Stimulated activated naive CD4-positive, alpha-beta T cell (primary cell): ENCODE measurements at places on chromosomes 4 and X.

GRCh38 chrX:49177873-49178480 lies 6.3 kb downstream of the PLP2 start:
- no peak for DNase-seq

DNA sequence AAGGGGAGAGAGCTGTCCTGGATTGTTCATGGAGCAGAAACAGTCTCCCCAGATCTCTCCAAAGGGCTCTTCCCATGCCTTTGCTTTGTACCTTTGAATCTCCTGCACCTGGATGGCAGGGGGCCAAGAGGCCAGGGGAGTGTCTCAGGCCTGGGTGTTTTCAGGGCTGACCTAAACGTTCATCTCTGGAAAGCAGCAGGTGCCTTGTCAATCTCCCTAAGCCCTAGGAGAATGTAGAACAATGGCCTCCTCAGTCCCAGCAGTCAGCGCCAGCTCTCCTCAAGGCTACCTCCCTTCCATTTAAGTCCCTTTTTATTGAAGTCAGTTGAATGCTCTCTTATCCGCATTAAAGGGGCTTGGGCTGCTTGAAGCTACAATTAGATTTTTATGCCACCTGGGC lies 31.2 kb upstream of the NSUN7 start:
- DNase-seq: no peak

DNA sequence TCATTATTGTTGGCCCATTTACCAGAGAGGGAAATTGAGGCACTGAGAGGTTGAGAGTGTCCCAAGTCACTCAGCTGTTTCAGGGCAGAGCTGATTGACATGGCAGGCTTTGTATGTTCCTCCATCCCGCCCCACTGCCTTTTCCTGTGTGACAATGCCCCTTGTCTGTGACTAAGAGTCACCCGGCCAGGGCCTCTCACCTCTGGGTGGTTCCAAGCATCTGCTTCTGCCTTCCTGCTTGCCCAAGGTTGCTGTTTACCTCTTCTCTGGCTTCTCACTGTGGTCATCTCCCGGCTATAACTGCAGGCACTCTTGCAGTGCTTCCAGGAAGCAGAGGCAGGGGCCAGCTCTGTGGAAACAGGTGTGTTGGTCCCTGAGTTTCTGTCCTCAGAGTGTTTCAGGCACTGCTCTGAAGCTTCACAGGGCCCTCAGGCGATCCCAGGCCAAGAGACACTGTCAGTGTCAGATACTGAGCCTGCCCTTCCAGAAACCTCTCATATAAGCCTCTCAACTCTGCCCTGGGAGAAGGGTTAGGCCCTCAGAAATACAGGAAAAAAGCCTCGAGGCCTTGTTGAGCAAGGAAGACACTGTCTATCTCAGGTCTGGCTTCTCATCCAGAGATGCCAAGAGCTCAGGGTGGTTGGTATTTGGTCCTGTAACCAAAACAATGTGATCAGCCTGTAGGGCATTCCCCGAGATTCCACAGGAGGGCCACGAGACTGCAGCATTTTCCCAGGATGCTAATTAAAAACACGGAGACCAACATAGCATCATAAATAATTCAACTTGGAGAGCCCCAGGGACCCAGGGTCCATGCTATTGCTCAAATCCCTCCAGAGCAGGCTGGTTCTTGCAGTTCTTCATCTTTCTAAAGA lies 42.0 kb upstream of the PROM1 start:
- no peak for DNase-seq

GRCh38 chr4:93199492-93199891 lies 629.1 kb upstream of the ATOH1 start:
- no peak for DNase-seq

GRCh38 chr4:154485127-154485773 lies 6.3 kb downstream of the DCHS2 start:
- no peak for DNase-seq

DNA sequence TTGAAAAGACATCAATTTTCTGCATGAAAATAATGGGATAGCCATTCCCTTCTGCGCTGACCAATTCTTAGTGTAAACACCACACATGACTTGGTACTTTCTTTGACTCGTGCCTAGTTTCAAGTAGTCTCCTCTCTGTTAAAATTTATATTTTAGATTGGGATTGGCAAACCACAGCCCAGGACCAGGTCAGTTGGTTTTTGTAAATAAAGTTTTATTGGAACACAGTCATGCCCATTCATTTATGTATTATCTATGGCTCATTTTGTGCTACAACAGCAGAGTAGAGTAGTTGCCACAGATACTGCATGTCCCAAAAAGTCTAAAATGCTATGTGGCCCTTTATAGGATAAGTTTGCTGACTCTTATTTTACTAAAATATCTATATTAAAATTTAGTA lies 46.7 kb downstream of the BMX start:
- no peak for DNase-seq

- DNase-seq: no peak
Observed at GRCh38 chr4:100795581-100795980, 277.8 kb upstream of the EMCN start.

DNA sequence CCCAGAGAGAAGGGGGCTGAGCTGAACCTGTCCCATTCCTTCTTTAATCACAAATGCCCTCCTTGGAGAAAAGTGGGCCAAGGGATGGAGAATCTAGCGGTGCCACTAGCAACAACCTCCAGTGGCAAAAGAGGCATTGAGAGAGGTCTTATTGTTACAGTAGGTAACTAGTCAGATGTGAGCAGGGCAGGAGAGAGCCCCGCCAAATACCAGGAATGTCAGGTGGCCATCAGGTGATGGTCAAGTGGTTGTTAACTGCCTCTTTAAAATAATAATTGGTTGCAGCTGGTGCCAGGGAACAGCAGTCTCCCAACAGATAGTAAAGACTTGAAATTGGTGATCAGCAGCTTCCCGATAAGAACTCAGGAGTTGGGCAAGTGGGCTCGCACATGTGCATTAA lies 116.1 kb downstream of the EVC2 start:
- no peak for DNase-seq

DNA sequence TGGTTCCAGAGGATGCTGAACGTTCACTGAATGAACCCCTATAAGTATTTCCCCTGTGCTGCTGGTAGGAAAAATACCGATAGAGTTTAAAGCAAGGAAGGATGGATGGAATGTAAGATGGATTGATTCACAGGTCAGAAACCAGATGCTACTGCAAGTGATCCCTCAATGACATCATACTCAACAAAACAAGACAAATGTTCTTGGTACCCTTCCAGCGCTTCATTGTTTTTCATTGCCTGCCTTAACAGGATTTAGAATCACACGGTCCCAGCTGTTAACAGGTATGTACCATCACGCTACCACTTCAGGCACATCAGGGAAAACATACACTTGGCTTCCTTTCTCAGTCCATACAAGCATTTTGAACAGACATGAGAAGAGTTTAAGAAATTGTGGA lies 118.1 kb upstream of the TLR3 start:
- DNase-seq: no peak

- no peak for DNase-seq
Observed at GRCh38 chr4:188971125-188971524, 831.9 kb downstream of the TRIML1 start.

GRCh38 chr4:124053872-124054538 lies 657.4 kb downstream of the SPRY1 start:
- no peak for DNase-seq

DNA sequence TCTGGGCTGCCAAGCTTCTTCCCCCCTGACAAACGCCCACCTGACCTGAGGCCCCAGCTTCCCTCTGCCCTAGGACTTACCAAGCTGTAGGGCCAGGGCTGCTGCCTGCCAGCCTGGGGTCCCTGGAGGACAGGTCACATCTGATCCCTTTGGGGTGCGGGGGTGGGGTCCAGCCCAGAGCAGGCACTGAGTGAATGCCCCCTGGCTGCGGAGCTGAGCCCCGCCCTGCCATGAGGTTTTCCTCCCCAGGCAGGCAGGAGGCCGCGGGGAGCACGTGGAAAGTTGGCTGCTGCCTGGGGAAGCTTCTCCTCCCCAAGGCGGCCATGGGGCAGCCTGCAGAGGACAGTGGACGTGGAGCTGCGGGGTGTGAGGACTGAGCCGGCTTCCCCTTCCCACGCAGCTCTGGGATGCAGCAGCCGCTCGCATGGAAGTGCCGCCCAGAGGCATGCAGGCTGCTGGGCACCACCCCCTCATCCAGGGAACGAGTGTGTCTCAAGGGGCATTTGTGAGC lies 37.0 kb downstream of the HTRA3 start:
- no peak for DNase-seq

DNA sequence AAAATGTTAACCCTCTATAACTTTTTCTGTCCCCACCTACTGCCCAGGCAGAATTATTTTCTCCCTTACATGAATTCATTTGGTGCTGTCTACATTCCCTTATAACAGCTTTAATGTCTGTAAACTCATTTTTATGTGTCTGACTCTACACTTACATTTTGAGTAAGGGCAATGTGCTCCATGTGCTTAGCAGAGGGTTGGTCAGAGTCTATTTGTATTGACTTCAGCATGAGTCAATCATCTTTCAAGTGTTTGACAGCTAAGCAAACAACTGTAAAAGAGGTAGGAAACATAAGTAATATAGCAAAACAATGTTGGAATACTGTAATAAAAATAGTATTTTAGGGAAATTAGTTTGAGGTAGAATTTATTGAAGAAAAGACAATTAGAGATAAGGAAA lies 6.3 kb downstream of the IL15 start:
- no peak for DNase-seq

DNA sequence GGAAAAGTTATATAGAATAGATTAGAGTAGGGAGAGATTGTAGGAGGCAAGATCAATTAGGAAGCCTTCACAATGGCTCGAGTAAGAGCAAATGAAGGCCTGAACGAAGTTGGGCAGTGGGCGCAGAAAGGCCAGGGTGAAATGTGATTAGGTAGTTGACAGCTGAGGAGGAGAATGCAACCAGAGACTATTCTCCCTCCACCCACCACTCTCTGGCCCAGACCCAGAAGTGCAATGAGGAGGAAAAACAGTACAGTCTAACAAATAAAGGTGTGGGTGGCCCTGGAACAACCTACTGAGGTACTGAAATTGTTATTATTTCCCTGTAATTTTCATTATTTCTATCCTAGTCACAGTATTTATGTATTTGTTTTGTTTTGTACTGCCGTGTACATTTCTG lies 176.7 kb downstream of the SLC39A8 start:
- no peak for DNase-seq

DNA sequence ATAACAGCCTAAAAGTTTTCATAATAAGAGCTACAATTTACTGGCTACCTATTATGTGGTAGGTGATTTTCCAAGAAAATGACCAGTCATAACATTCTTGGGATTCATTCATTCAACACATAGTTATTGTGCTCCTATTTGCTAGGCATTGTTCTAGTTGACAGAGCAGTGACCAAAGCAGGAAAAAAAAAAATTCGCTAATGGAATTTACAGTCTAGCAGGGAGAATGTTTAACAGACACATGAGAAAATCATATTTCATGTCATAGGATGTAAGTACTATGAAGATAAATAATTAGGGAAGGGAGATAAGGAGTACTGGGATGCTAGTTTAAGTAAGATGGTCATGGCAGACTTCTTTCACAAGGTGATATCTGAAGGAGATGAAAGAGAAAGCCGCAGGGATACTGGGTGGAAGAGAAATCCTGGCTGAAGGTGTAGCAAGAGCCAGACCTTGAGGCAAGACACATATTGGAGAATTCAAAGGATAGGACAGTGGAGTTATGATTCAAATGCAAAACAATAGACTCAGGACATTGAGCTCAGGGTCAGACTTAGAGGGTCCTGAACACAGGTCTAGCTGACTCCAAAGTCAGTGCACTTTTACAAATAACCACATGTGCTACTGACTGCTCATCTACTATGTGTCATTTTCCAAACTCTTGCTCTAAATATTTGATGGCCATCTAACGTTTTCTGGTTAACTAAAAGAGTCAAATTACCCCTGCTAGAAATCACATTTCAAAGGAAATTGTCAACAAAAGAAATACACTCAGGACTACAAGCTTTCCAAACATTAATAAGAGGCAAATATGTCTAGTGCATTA lies 20.4 kb downstream of the SPCS3 start:
- no peak for DNase-seq

- DNase-seq: no peak
Observed at GRCh38 chrX:19810802-19811201, 76.6 kb downstream of the SH3KBP1 start.
